ENCODE measurements at places on chromosomes 1 and 21.

DNA sequence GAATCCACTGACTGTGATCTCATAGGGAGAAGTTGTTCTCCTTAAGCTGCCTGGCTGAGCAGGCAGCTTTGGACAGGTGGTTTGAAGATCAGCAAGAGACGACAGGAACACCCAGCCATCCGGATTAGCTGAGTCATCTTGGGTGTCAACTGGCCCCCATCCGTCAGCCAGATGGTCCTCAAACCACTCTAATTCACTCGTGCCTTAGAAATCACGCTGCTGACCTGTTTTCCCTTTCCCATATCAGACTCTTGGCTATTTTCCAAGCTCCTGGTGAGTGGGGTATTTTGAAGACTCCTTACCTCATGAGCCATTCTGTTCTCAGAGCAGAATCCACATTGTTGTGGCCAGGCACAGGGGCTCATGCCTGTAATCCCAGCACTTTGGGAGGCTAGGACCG, 149.1 kb upstream of the L1TD1 start:
- no peak for DNase-seq

GRCh38 chr1:19450811-19451515, 34.4 kb downstream of the CAPZB start:
- DNase-seq: no peak

DNA sequence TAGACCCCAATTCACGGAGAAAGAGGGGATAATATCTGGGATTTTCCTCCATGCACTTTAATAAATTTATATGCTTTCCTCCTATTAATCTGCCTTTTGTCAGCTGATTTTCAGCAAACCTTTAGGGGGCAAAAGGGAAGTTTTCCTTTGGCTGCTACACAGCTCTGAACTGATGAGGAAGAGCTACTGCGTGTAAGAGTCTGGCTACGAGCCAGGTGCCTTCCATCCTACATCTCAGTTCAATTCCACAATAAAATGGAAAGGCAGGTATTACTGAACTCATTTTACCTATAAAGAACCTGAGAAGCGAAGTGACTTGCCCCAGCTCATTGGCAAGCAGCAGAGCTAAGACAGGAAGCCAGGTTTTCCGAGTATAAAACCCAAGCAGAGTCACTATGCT, 28.3 kb upstream of the ZNF326 start:
- no peak for DNase-seq

GRCh38 chr1:174968750-174969244, 30.9 kb upstream of the CACYBP start:
- peak; percentile 85 for DNase-seq

GRCh38 chr1:97451944-97452343, 468.9 kb downstream of the DPYD start:
- DNase-seq: no peak

GRCh38 chr1:65344171-65344814, 35.0 kb downstream of the DNAJC6 start:
- no peak for DNase-seq

DNA sequence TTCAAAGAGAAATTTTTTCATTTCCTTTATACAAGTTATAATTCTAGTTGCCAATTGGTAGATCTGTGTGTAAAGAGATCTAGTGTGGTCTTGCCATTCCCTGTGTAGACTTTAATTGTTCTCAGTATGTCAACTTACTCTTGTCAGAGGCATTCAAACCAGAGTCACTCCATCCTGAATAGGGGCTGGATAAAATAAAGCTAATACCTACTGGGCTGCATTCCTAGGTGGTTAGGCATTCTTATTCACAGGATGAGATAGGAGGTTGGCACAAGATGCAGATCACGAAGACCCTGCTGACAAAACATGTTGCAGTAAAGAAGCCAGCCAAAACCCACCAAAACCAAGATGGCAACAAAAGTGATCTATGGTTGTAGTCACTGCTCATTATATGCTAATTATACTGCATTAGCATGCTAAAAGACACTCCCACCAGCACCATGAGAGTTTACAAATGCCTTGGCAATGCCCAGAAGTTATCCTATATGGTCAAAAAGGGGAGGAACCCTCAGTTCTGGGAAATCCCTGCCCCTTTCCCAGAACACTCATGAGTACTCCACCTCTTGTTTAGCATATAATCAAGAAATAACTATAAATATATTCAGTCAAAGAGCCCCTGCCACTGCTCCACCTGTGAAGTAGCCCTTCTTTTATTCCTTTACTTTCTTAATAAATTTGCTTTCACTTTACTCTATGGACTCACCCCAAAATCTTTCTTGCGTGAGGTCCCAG, 74.0 kb upstream of the ADAMTS5 start:
- no peak for DNase-seq

DNA sequence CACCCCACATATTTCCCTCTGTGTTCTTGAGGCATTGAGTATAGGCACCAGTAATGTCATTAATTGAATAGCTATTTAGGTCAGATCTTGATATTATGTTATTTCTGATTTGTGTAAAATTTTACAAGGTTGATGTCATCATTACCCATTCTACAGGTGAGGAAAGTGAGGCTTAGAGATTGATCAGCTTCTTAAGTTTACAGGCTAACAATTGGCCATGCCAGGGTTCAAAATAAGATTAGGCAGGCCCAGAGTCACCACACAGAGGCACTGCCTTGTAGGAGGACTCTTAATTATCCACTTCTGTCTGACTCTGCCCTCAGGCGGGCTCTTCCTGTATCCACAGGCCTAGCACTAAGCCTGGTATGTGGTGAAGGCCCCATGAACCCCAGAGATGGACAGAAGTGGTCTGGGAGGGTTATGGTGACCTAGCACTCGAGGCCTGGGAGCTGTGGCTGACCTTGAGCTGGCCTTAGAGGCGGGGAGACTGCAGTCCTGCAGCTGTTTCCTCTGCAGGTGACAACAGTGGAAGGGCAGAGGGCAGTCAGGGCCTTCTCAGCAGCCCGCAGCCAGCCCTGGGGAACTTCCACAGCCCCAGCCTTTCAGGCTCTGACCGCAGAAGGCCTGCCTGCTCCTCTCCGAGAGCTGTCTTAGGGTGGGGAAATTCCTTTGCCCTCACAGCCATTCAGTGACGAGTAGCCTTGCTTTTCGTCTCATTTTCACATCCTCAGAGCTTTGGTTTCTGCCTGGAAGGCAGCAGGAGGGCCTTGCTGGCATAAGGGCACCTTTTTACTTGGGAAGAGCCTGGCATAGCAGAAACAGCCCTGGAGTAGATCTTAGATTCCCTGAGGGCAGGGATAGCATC, 12.2 kb downstream of the ZDHHC18 start:
- peak; percentile 79 for DNase-seq

DNA sequence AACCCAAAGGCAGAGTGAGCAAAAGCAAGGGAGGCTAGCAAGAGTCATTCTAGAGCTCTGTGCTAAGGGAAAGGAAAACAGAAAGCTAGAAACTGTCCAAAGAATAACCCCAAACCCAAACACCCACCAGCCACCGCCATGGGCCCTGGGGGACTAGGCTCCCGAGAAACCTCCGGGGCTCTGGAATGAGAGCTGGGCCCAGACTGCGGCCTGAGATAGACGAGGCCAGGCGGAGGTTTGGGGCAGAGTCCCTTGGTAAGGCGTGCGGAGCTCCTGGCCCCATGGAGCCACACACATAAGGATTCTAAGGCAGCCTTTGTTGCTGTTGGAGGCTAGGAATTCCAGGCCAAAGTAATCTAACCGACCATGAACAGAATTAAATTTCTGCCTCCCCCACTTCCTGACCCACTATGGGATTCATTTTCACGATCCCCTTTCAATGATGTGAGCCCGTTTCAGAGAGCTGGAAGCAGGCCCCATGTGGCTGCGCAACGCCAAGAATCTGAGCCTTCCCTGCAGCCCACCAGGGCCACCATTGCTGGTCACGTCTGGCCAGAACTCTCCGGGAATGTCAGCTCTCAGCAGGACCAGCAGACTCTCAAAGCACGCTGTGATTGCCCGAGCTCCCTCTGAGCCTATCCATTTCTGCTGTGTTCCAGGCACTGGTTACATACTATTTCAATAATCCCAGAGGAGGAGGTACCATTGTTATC, 145.0 kb downstream of the TRABD2B start:
- no peak for DNase-seq

DNA sequence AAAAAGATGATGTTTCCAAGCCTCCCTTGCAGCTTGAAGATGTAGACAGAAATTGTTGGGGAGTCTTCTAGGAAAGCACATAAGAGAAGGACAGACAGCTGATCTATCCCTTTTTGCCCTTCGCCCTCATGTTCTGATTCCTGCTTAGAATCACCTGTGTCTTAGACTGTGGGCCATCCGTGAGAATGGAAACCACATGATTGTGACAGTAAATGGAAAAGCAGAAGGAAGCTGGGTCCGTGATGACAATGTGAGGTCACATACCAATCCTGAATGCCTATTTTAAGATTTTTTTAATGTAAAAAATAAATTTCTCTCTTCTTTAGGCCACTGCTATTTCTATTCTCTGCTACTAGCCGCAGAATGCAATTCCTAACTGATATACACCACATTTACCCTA, 67.7 kb upstream of the C1orf87 start:
- DNase-seq: no peak

DNA sequence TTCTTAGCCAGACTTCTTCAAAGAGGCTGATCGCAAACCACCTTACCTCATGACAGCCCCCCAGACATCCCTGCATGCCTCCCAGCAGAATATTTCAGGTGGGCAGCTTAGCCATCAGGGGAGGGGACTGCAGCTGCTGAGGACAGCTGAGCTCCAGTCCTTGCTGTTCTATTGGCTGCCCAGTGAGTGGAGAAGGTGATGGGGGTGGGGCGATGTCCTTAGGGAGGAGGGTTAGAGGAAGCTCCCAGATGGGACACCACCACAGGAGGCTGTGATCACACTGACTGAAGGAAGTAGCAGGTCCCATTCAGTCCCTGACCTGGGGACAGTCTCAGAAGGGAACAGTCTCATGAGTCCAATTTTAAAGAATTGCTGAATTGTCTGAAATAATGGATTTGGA, 38.3 kb downstream of the GJA5 start:
- DNase-seq: no peak
